Stimulated activated CD8-positive, alpha-beta memory T cell treated with anti-CD3 and anti-CD28 coated beads, Interleukin-7, amount 100 ng/mL, for 4 hours (primary cell): ENCODE measurements at places on chromosomes 4 and X.

GRCh38 chrX:138026211-138026610, 460.3 kb downstream of the ZIC3 start:
- DNase-seq = no peak

DNA sequence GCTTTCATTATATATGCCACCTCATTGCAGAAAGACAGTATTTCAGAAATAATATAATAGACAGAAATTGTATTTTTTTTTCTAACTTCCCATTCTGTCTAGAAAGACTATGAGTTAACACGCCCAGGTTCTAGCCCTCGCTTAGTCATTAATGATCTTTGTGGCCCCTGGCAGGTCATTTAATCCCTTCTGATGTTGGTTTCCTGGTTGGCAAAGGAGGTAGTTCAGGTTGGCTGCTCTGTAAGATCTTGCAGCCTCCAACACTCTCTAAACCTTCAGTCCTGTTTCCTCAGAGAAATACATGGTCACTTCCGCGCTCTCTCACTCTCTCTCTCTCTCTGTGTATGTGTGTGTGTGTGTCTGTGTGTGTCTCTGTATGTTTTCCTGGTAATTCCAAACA, 156.3 kb upstream of the NOCT start:
- DNase-seq = no peak

DNA sequence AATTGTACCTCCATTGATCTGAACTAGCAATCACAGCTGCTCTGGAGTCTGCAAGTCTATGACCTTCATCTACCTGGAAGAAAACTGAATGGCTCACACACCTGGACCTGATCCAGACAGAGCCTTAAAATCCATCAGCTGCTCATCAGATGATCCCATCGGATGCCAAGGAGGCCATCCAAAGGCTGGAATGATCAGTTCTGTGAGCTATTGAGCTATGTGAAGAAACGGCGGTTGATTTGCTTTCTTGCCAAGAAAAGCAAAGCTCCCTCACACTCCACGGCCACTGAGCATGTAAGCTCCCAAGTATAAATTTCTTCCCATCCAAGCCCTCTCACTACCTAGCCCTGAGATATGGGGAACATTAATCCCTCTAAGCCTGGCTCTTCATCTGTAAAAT, 63.1 kb downstream of the RELL1 start:
- no peak for DNase-seq

GRCh38 chr4:77127837-77128621, 29.0 kb upstream of the CCNG2 start:
- no peak for DNase-seq

DNA sequence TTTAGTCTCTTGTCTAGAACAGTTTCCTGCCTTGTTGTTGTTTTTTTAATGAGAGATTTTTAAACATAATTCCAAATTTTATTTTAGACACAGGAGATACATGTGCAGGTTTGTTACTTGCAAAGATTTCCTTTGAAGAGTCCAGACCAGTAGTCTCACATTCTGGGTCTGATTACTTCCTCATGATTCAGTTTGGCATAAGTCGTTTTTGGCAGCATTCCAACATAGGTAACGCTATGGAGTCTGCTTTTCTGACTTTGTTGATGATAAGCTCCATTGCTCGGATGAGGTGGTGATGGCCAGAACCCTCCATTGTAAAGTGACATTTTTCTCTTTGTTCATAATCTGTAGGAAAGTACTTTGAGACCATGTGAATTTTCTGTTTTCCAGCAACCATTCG, 74.7 kb downstream of the CLCN4 start:
- no peak for DNase-seq

GRCh38 chr4:67152976-67153375, 392.3 kb downstream of the CENPC start:
- DNase-seq = no peak

DNA sequence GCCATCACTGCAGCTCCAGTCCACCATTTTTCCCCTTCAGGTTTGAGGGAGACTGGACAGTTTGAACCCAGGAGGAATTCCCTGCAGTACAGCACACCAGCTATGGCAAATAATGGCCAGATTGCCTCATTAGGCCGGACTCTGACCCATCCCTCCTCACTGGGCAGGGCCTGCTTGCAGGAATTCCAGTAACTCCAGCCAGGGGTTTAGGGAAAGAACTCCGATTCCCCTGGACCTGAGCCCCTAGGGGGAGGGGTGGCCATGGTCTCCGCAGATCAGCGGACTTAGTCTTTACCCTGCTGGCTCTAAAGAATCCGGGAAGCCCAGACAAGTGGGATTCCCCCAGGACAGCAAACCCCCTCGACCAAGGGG, 342.8 kb downstream of the DMD start:
- no peak for DNase-seq

DNA sequence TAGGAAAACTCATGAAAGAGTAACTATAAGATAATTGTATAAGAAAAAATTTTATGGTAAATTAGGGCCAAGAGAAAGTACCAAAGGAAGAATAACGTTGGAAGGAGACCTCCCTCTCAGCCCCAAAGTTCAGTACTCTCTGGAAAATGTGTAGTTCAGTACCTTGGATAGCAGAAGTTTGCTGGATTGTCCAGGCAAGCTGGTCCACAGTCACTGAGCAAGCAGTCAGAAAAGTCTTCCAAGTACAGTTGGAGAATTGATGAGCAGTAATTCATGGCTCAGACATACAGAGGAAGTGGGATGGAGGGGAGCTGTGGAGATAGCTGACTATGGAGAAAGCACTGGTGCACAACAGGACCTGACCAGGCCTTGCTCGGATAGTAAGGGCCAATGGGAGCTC, 598.2 kb upstream of the NDST4 start:
- no peak for DNase-seq

DNA sequence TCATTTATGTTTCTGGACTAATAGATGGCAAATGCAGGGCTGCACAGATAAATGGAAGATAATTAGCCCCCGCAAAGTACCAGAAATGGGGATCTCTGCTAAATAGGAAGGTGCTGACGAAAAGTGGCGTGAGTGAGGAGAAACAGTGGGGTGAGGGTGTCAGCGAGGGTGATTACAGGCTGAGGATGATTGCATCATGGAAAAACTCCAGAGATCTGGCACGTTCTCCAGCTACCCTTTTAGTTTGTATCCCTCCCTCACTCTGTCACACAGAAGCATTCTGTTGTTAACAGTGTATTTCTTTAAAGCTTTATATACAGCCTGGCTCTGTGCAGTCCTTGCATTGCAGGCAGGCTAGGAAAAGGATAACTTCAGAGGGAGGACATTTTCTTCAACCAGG, 309.6 kb upstream of the DDX53 start:
- DNase-seq = no peak

- no peak for DNase-seq
Measured at GRCh38 chrX:23811656-23812055, 28.7 kb downstream of the SAT1 start.

DNA sequence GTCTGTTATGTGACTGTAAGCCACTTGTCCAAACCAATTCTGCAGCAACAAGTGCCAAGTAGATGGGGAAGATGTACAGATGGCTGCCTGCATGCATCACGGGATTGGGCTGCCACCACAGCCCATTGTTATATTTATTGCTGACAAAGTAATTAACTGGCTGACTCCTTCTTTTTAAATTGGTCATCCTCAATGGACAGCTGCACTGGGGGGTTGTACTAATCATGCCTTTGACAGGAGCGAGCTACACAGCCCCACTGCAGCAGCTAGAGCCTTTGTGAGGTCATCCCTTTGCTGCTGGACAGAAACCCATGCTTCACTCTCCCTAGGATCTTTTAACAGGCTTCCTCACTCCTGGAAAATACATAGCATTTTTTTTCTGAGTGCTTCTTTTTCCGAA, 146.7 kb upstream of the CXXC4 start:
- DNase-seq = no peak

- no peak for DNase-seq
Measured at GRCh38 chrX:63751481-63751880, 33.5 kb downstream of the ARHGEF9 start.

- no peak for DNase-seq
Measured at GRCh38 chrX:110145854-110146253, 142.9 kb downstream of the TMEM164 start.
